ENCODE measurements at places on chromosomes 7 and 10.

GRCh38 chr7:70294211-70294911, 696.1 kb downstream of the AUTS2 start:
- no peak for DNase-seq

DNA sequence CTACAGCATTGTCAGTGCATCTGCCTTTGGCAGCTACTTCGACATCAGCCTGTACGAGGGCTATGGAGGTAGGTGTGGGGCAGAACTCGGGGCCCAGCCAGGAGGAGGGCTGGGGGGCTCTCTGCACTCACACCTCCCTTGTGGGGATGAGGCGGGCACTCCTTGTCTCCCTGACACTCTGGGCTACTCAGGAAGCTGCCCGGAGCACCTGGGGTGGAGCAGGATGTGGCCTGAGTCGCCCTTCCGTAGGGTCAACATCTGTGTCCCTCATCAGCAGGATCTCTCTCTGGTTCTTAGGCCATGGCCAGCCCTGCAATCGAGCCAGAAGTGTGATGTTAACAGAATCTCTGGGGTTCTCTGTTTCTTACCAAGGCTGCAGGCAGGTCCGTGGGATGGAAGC, 40.2 kb downstream of the C10orf105 start:
- no peak for DNase-seq

GRCh38 chr10:35089611-35090161, 455 bp downstream of the CUL2 start:
- no peak for DNase-seq

DNA sequence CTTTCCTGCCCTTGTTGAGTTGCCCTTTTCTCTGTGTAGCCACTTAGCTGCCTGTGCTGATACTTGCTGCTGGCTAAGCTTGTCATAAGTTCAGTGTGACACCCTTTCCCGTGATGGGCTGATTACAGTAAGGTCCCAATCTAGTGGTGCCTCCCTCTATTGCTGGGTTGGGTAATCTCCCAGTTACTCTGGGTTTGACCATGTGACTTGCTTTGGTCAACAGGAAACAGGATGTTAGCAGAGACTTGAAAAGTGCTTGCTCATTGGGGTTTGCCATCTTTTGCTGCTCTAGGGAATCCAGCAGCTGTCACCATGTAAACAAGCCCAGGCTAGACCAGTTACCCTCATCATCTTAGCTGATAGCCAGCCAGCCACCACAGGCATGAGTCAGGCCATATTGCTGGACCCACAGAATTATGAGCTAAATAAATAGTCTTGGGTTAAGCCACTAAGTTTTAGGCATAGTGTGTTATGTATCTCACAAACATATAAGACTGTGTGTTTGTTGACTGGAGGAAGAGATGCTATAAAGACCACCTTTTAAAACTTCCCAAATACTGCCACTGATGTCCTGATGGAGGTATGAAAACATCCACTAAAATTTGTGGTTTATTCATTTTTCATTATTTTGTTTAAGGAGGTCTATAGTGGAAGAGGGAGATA, 4.0 kb upstream of the LEP start:
- peak; percentile 83 for DNase-seq

- DNase-seq = no peak
Measured at GRCh38 chr10:29160150-29160617, 128.7 kb upstream of the LYZL1 start.

- DNase-seq = peak; percentile 61
Measured at GRCh38 chr7:141053626-141054025, 20.2 kb upstream of the TMEM178B start.
